OCI-LY7 (cell line): ENCODE measurements at places on chromosomes 3 and 15. TPM values are rescaled to one million over a fixed set of nuclear protein-coding genes. Genes with fewer than 3 reads are reported as not detected.

DNA sequence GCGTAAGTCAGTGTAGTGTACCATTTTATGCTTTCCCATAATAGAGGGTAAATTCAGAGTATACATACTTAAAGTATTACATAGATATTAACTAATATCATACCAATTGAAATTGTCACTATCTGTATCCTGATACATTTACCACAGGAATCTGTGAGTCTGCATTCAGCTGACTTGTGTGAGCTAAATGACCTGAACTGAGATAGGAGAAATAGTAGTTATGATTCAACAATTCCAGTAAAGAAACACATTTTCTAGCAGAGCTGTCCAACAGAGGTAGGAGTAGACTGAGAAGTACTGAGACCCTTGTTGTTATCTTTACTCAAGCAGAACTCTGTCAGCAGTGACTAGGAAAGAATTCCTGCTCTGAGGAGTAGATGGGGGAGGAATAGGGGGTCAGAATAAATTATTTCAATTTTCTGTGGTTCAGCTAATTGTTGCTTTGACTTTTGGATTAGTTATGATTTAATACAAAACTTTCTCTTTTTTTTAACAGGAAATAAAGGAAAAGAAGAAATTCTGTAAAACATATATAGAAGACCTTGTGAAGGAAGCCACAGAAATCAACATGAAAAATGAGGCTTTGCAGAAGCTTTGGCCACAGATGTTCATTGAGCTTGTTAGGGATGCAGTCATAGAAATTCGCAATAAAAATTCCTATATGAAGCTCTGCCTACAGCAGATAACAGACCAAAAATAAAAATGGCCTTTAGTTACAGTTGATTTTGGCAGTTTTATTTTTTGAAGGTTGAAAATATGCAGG, 66.2 kb upstream of the THSD4 start:
- DNase-seq, result no peak

GRCh38 chr3:61924090-61924735, 362.8 kb downstream of the PTPRG start:
- DNase-seq, result no peak

Gene AP3B2
- total RNA-seq, result 0.13 and 0.50 TPM in 2 replicates

Gene SNTN
- not detected in 2 replicates for total RNA-seq

DNA sequence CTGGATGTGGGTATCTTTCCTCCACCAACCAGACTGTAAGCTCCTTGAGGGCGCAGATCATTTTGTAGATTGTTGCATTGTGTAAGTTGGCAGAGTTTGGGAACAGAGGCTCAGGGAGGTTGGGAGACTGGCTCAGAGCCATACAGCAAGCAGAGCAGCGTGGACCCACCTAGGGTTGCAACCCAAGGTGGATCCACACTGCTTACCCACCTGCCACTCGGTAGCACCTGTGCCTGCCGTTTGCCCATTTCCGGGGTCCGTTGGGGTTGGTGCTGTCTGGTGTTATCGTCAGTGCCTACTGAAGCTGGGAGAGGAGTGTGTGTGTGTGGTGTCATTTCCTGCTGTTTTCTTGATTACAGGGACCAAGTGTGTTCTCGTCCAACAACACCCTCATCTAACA, 19.0 kb downstream of the SMAD6 start:
- no peak for DNase-seq

Gene PCBP4
- total RNA-seq, result 12.5 and 14.4 TPM in 2 replicates

GRCh38 chr3:150064971-150065370, 94.3 kb upstream of the PFN2 start:
- no peak for DNase-seq

GRCh38 chr3:4740397-4741105, 238.7 kb upstream of the BHLHE40 start:
- no peak for DNase-seq

Gene CCR1
- not detected in 2 replicates for total RNA-seq

GRCh38 chr3:18300916-18301315, 124.2 kb downstream of the SATB1 start:
- no peak for DNase-seq

GRCh38 chr3:114775395-114775794, 371.7 kb downstream of the ZBTB20 start:
- DNase-seq, result no peak

Gene SLC28A1
- total RNA-seq, result not detected in 2 replicates

- DNase-seq, result no peak
These were observed 63.9 kb downstream of the ADCY5 start for GRCh38 chr3:123385001-123385401.

Gene FOXL2NB
- not detected in 2 replicates for total RNA-seq

Gene TSC22D2
- total RNA-seq, result 24.2 and 24.9 TPM in 2 replicates

GRCh38 chr3:195197765-195198425, 73.1 kb downstream of the XXYLT1 start:
- DNase-seq, result no peak

Gene TGFBR2
- total RNA-seq, result 25.2 and 29.5 TPM in 2 replicates

DNA sequence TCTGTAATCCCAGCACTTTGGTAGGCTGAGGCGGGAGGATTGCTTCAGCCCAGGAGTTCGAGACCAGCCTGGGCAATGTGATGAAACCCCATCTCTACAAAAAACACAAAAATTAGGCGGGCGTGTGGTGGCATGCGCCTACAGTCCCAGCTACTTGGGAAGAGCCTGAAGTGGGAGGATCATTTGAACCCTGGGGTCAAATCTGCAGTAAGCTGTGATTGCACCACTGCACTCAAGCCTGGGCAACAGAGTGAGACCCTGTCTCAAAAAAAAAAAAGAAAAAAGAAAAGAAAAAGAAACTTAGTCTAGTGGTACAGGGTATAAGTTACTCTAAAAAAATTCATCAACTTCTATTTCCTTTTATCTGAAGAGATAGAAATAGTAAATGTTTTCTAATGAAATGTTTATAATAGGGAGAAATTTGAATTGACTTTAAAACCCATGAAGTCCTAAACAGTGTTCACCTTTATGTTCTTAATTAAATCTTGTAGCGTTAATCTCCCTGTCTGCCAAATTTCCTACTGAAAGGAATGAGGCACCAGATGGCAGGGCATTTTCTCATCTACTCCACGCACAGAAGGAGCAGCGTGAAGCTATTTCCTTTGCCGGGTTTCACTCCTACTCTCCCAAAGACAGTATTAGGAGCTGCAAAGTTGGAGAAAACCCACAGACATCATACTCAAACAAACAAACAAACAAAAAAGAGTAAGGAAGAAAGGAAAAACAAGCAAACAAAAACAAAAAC, 1.9 kb downstream of the PCLAF start:
- DNase-seq, result no peak
